Mesenteric fat pad (tissue), 1 donor: ENCODE measurements at places on chromosomes 11 and 22.

- no peak for DNase-seq
Measured at GRCh38 chr11:110513259-110513801, 83.6 kb downstream of the FDX1 start.

DNA sequence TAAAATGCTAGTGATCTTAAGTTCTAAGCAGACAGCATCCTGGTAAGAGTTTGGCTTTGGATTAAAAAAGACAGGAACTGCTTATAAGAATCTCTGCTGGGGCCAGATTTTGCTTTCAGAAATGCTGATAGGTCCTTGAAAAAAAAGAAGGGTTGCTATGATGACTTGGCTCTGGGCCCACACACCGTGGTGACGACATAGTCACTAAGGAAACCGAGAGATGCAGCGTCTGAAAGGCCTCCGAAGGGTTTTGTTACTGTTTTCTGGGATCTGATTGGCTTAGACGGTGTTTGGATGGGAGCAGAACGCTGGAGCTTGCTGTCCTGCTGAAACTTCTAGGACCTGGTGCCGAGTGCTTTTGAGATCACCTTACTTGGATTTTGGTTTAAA lies 8.4 kb downstream of the FAM118A start:
- DNase-seq, result no peak

DNA sequence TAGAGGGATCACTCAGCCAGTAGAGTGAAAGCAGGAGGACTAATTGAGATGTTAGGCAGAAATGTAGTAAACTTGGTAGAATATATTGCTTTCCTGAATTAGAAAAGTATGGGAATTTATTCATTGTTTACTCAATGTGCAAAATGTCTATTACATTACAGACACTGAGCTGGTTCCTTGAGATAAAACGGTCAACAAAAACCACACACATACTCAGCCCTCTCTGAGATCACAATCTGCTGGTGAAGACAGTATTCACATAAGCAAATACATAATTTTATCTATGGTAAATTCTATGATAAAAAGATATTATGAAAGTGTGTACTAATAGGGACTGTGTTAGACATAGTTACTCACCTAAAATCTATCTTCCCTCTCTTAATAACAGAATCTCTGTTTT lies 833.5 kb downstream of the KCNA4 start:
- DNase-seq, result no peak

DNA sequence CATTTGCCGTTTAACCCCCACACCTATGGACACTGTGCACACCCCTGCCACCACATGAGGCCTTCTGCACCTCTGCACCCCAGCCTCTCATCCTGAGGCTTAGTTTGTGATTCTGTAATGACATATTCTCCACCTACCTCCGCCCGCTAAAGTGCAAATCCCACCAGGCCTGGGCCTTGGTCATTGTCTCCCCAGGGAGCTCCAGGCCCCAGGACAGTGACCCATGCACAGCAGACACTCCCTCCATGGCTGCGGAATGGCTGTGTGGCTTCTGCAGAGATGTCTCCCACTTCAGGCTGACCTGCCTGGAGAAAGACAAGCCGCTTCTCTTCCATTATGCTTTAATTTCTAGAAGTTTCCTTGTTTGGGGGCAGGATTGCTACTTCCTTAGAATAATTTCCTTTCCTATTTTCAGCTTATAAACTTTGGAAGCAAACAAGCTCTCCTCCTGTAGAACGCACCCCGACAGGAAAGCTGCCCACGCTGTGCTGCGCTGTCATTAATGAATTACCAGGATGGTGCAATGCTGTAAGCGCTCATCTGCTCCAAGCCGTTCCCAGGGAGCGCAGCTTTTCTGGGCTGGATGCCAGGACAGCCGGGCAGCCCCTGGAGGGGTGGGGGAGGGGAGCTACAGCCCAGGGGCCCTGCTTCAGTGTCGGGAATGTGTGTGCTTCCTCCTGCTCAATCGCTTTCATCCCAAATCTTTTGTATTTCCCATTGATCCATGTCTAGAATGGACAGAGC lies 618.0 kb downstream of the BRD1 start:
- DNase-seq, result peak; percentile 84

GRCh38 chr22:19579880-19580279 lies 55.7 kb upstream of the CLDN5 start:
- peak; percentile 74 for DNase-seq

DNA sequence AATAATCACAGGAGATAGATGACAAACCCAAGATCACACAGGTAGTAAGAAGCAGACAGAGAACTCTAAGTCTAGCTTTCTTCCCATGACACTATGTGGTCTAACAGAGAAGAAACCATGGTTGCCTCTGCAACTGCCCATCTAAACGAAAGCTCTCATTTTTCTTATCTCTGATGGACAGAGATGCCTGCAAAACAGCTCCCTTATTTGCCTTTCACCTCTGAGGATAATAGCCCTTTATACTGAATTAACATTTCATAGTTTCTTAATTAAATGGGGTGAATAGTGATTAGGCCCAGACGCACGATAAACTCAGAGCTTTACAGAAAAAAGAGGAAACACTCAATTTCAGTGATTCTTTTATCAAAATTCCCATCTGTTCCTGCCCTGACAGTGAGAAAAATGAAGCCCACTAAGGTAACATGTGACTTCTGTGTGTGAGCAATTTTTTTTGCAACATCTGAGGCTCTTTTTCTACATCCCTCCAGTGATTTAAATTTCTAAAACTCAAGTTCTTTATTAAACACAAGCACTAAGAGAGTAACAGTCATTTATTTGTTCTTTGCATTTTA lies 24.6 kb downstream of the OR2AG2 start:
- no peak for DNase-seq

GRCh38 chr22:44586351-44586990 lies 88.4 kb upstream of the RTL6 start:
- DNase-seq, result no peak

GRCh38 chr11:111283945-111284481 lies 14.3 kb upstream of the POU2AF3 start:
- DNase-seq, result no peak

DNA sequence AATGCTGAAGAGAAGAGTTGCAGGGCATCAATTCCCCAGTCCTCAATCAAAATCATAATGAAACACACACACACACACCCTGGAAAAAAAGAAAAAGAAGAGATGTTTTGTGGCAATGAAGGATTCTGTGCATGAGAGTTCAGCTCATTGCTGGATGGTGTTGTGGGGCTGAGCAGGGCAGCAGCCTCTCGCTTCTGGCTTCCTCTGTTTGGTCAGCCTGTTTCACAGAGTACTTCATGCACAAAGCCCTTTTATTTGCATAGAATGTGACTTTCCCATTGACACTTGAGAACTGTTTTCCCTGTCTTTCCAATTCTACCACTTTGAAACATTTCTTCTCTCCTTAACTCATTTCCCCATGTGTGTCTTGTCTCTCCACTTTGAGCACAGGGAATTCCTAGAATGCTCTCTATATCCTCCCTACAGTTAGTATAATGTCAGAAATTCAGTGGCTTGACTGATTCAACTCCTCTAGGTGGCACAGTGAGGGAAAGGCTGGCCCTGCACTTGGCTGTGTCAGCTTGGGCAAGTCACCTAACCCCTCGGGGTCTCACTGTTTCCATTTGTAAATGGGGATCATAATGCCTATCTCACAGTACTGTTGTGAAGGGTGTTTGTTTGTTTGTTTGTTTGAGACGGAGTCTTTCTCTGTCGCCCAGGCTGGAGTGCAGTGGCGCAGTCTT lies 25.4 kb upstream of the BSX start:
- DNase-seq, result no peak

- DNase-seq, result no peak
Measured at GRCh38 chr11:16373768-16374167, 17.4 kb upstream of the SOX6 start.

GRCh38 chr11:103806130-103806895 lies 230.1 kb upstream of the DDI1 start:
- no peak for DNase-seq

- no peak for DNase-seq
Measured at GRCh38 chr22:39984746-39985145, 10.0 kb upstream of the FAM83F start.

- DNase-seq, result no peak
Measured at GRCh38 chr22:43109921-43110443, 568 bp upstream of the BIK start.

GRCh38 chr11:726278-727220 lies 20.5 kb downstream of the EPS8L2 start:
- DNase-seq, result no peak

- DNase-seq, result no peak
Measured at GRCh38 chr11:113629562-113629961, 76.5 kb downstream of the TMPRSS5 start.

- DNase-seq, result no peak
Measured at GRCh38 chr22:19756288-19757128, 4.1 kb upstream of the TBX1 start.

DNA sequence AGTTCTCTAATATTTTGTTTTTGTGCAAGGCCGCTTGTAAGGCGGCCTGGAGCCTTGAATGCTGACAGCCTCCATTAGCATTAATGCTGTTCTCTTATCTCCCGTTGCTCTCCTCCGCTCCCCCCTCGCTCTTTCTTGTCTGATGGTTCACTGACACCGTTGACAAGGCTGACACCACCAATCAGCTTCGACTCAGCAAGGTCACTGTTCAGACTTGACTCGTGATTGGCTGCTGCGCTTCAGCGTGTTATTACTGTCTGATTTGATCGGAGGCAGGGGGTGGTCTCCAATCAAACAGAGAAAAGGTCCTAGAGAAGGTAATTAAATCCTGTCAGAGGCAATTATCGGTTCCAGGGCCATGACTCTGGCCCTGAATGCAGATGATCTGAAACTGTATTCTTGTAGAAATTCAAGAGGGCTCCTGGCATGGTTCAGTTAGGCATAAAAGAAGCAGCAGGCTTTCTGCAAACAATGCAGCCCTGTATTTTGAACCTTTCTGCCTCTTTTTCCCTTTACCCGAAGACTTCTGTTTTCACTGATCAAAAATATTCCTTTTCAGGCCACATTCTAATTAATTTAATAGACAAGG lies 49.3 kb upstream of the MPPED2 start:
- no peak for DNase-seq

DNA sequence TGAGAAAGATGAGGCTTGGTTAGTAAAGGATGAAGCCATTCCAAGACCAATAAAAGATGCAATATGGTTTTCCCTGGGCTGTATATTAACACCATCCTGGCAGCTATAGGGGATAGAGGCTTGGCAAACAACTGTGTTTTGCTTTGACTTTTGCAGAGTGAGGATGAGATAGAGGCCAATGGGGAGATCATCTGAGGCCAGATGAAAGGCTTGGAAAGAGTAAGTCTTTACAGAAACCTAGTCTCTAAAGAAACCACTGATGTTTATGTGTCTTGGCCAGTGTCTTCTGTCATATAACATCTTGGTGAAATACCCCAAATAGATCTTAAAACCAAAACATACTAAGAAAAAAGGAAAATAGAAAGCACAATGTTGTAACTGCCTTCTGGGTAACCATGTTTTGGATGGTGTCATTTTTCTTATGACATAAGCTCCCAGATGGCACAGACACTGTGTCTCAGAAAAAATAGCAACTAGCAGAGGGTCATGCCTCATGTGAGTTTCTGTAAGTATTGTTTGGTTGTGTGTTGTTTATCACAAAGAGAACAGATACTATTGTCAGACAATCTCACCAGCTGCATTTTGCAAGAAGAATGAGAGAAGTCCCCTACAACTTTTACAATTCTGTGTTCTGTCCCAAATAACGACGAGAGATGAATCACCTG lies 305.4 kb downstream of the ST3GAL4 start:
- DNase-seq, result no peak

DNA sequence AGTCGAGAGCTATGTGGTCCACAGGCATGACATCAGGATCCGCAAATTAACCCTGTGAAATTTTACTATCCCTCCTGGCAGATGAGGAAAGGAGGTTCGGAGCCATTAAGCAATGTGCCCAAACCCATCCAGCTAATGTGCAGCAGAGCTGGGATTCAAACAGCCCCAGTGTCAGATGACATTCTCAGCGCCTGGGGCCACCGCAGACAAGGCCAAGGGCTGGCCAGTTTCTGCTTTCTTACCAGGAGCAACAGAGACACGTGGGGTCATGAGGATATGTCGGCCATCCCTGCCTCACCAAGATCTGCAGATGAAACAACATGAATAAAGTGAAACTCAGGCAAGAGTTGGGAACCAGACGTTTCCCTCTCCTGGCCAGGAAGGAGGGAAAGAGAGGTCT lies 110.2 kb downstream of the TENM4 start:
- DNase-seq, result no peak

GRCh38 chr11:120718171-120718570 lies 206.6 kb downstream of the GRIK4 start:
- DNase-seq, result no peak

- no peak for DNase-seq
Measured at GRCh38 chr22:48445113-48445827, 1382.4 kb downstream of the BRD1 start.

DNA sequence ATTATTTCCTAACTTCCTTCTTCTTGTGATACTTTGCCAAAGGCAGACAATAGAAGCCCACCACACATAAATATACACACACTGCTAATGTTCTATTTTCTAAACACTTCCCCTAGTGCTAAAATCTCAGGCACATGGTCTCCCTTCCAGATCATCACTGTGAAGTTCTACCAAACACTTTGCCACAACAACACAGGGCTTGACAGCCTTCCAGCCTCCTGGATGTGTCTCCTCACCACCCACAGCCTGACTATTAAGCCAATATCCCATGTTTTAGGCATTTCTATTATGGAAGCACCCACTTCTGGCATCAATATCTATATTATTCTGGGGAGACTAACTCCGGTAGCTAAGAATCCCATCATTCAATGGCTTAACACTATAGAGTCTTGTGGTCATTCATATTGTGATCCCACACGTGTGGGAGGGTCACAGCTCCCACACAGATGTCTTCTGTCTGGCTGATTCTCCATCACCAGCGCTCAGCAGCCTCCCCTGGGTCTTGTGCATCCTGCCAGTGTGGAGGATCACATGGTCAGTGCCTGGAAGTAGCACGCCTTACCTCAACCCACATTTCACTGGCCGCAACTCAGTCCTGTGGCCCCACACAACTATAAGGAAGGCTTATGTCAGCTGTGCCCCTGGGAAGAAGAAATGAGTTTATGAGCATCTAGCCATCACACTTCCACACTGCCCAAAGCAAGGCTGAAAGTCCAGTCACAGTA lies 29.0 kb downstream of the SPATA19 start:
- no peak for DNase-seq

GRCh38 chr11:88576741-88577140 lies 239.2 kb upstream of the CTSC start:
- no peak for DNase-seq

GRCh38 chr22:43658823-43659222 lies 153.3 kb downstream of the EFCAB6 start:
- DNase-seq, result no peak
